ENCODE measurements at places on chromosomes 3 and 15. TPM values are rescaled to one million over a fixed set of nuclear protein-coding genes. Genes with fewer than 3 reads are reported as not detected.

Gene PATL2
- 69.4 TPM for total RNA-seq

Gene CELSR3
- 7.1 TPM for total RNA-seq

Gene IL17RE
- 1.3 TPM for total RNA-seq

Gene CCDC39
- total RNA-seq, result 1.1 TPM

Gene CRTC3
- 110 TPM for total RNA-seq

GRCh38 chr3:128464188-128464587 is 2.5 kb downstream of the DNAJB8 start:
- peaks cover 10% of the 10 kb centered on the region for H3K4me1 ChIP-seq
- DNase-seq, result no peak
- no peak overlapping the region for H3K27ac ChIP-seq
- no peak overlapping the region for H3K4me3 ChIP-seq

DNA sequence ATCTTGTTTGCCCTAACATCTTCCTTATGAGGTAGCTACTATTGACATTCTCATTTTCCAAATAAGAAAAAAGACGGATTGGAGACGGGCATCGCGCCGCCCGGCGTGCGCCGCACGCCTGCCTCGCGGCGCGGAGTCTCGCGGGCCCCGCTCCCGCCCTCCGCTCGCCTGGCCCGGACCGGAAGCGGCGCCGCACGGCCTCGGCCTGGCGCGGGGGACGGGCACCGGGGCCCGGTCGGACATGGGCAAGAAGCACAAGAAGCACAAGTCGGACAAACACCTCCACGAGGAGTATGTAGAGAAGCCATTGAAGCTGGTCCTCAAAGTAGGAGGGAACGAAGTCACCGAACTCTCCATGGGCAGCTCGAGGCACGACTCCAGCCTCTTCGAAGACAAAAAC is 112.0 kb downstream of the IL12A start:
- peaks cover 2% of the 10 kb centered on the region for H3K27me3 ChIP-seq
- no peaks in the 10 kb centered on the region for H3K36me3 ChIP-seq
- H3K4me3 ChIP-seq, result no peak overlapping the region

DNA sequence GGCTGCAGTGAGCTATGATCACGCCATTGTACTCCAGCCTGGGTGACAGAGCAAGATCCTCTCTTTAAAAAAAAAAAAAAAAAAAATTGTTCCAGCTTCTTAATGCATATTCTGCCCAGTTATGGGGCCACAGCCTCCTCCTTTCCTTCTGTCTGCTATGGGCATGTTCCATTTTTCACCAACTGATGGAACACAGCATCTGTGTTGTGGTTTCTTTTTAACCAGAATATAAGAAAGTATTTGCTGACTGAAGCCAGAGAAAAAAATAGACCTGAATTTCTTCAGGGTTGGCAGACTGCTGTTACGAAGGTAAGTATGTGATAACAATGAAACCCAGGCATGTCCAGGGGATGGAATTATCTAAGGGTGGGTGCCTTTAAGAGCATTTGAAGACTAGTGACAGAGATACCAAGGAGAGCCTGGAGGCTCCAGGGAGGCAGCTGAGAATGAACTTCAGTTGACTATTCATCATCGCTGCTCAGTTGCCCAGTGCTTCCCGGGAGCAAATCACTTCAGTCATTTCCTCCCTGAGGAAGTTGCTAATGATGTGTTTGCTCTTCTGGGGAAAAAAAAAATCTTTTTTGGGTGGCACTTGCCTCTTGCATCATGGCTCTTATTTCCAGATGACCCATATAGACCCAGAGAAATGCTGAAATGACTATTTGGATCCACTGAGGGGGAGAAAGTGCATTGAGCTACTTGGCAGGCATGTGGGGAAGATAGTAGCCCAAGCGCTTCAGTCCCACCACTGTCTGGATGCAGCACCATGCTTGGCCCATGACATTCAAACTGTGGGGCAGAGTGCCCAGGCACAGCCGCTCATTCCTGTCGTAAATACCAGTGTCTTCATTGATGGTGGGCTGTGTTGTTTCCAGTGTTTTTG is 14.5 kb downstream of the NCBP2 start:
- no peak overlapping the region for H3K4me3 ChIP-seq
- no peaks in the 10 kb centered on the region for H3K27me3 ChIP-seq
- no peaks in the 10 kb centered on the region for H3K4me1 ChIP-seq
- peaks cover 4% of the 10 kb centered on the region for H3K36me3 ChIP-seq
- H3K27ac ChIP-seq, result no peak overlapping the region
- DNase-seq, result no peak

- no peak overlapping the region for H3K27ac ChIP-seq
- peaks cover 5% of the 10 kb centered on the region for H3K36me3 ChIP-seq
- no peak overlapping the region for H3K4me3 ChIP-seq
- no peaks in the 10 kb centered on the region for H3K27me3 ChIP-seq
Observed at GRCh38 chr3:59809016-59809415, 759.2 kb upstream of the CFAP20DC start.

Measured in naive thymus-derived CD8-positive, alpha-beta T cell (primary cell).